GM13977 (cell line): ENCODE measurements at places on chromosomes 11 and 22.

DNA sequence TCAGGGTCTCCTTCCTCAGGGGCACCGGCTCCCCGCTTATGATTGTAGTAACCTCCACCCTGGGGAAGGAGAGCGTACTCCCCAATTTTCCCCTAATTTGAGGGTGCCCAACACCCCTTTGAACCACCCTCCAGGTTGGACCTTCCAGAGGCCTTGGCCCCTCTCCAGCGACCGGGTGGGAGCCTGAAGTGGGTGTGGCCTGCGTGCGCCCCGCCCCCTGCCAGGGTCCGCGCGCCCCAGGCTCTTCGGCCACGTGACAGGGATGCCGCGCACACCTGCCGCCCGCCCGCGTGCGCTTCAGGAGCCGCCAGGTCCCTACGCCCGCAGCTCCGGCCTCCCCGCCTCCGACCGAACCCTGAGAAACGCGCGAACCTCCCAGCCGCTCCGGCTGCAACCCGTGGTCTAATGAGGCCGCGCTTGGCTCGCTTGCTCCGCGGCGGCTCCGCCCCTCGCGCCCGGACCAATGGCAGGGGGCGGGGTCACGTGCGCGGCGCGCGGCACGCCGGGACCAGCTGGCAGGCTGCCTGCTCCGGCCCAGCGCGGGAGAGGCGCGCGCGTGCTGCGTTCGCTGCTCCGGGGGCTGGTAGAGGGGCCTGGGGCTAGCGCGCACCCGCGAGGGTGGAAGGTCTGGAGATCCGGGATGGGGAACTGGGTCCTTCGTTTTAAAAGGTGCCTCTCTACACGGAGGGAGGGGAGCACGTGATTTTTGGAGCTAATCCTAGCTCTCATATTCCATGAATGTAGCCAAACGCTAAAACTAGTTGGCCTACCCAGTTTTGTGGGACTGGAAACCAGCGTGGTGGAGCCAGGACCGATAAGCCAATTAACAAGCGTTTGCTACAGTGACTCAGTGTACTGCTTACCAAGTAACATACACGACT lies at the start of gene FOXRED2:
TSS of gene FOXRED2 (minus strand) at position 404 of the 881 bp plus-strand sequence. CDS start 618 bp downstream, outside the sequence.
- DNase-seq, result peak; percentile 99

DNA sequence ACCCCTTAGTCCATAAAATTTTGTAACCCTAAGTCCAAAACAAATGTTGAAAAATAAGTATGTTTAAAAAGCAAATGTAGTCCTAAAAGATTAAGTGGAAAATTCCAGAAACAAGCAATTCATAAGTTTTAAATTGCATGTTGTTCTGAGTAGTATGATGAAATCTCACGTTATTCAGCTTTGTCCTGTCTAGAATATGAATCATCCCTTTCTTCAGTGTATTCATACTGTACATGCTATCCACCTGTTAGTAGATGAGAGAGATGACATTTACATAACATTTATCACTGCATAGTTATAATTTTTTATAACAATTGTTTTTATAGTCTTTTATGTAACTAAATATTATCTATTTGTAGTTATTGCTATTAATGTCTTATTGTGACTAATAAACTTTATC lies 622.3 kb upstream of the CHORDC1 start:
- no peak for DNase-seq

- DNase-seq, result no peak
Measured at GRCh38 chr11:23851216-23851615, 645.6 kb upstream of the LUZP2 start.

- DNase-seq, result no peak
Measured at GRCh38 chr11:70225681-70226177, 22.6 kb downstream of the FADD start.

GRCh38 chr11:43747130-43747802 lies 66.7 kb downstream of the HSD17B12 start:
- DNase-seq, result no peak

- DNase-seq, result no peak
Measured at GRCh38 chr22:32751065-32751767, 50.3 kb upstream of the TIMP3 start.

DNA sequence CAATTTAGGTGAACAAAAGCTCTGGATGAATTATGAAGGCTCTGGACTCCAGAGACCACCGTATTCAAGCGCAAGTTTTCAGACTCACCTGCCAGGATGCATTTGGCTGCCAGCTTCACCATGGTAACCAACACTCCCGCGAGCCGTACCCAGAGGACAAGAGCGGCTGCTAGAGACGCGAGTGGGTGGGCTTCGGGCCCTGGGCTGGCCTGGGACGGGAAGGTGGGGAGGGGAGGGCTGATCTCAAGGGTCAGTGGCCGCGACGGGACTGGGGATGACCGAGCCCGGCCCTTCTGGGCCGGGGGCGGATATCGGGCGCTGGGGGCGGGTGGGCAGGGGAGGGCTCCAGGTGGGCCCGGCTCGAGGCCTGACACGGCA lies 344 bp downstream of the IFT27 start:
- peak; percentile 42 for DNase-seq

DNA sequence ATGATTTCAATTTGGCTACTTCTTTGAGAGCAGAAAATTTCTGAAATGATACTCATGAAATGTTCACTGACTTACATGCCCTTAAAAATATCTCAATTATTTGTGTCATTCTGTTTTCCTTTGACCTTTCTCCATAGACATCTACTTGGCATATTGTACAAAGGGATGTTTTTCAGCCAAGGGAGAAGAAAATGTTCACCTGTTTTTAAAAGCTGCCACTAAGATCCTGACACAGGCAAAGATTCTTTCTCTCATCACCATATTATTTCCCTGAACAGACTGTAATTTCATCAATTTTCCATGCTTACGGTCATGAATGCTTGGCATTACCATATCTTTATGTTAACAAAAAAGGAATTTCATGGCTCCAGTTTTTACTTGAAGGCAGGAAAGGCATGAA lies 67.4 kb upstream of the DBX1 start:
- no peak for DNase-seq
